Fibroblast of lung (primary cell): ENCODE measurements at places on chromosomes 6 and 20.

- peak; percentile 95 for DNase-seq
Observed at GRCh38 chr6:37083243-37084138, 78.0 kb downstream of the FGD2 start.

GRCh38 chr20:25090492-25091429 lies 8.8 kb upstream of the VSX1 start:
- no peak for DNase-seq

GRCh38 chr20:46998477-46999240 lies 104.0 kb downstream of the EYA2 start:
- no peak for DNase-seq

DNA sequence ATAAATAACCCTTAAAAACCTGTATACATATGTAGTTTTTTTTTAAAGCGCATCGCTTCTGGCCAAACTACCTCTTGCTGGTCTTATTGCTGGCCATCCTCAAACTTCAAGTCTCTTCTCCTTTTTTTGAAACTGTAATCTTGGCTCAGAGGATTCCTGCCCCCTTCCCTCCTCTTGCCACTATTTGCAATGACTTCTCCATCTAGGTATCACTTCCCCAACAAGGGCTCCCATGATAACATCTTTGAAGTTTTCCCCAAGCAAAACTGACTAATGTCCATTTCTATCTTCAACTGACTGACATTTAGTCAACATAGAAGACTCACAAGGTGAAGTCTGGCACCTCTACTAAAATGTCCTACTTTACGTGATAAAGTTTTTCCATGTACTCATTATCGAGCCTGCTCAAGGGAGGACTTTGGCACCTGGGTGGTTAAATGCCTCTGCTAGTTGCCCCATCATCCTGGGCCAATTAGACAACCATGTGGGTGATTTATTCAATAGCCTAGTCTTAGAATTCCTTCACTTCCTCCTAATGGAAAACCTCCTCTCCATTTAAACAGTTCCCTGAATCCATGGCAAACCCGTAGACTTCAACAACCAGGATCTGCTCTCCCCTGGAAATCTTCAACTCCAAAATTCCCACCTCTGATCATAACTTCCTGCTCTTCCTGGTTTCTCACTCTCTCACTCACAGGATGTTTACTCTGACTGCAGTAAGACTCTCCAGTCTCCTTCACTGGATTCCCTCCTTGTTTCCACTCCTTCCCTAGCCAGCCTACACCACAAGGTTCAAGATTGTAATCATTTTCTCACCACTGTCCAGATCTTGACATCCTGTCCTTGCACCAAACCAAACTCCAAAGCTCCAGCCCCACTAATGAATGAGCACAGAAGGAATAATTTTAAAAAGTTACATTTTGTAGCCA lies 9.4 kb upstream of the PLAGL1 start:
- no peak for DNase-seq

- no peak for DNase-seq
Observed at GRCh38 chr20:18191306-18191705, 53.6 kb downstream of the KAT14 start.
